ENCODE measurements at places on chromosomes 13 and 19.

- no peak for DNase-seq
Measured at GRCh38 chr19:47389150-47389556, 30.2 kb downstream of the MEIS3 start.

- DNase-seq = no peak
Measured at GRCh38 chr13:24261566-24261965, 47.8 kb upstream of the C1QTNF9 start.

- no peak for DNase-seq
Measured at GRCh38 chr19:46834121-46834520, 16.5 kb downstream of the AP2S1 start.

DNA sequence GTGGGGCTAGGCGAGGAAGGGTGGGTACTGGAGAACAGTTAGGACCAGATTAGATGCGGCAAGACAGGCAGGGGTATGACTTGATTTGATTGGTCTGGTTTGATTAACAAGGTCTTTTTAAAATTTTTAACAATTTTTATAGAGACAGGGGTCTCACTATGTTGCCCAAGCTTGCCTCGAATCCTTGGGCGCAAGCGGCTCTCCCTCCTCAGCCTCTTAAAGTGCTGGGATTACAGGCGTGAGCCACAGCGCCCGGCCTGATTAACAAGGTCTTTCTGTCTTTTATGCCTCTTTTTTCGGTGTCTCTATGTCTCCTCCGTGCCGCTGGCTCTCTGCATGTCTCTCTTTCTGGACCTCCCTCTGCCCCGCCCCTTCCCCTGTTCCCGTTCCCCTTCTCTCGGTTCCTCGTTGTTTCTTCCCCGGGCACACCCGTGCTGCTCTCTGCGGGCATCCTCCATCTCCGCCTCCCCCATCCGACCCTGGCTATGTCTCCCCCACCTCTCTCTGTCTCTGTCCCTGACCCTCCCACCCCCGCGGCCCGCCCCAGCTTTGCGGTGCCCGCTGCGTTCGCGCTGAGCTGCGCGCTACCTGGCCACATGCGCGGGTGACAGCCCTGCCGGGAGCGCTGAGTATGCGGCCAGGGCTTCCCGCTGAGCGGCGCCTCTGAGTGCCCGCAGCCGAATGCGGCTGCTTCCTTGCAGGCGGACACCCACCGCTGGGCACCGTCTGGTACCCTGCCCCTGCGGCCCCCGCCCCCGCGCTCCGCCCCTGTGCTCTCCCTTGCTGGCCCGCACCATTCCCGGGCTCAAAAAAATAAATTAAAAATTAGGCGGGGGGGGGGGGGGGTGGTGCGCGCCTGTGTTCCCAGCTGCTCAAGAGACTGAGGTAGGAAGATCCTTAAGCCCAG, 8.1 kb upstream of the SDHAF1 start:
- no peak for DNase-seq

- DNase-seq = no peak
Measured at GRCh38 chr13:97542102-97542685, 108.2 kb downstream of the RAP2A start.

- no peak for DNase-seq
Measured at GRCh38 chr13:73742982-73743381, 391.2 kb downstream of the KLF12 start.

DNA sequence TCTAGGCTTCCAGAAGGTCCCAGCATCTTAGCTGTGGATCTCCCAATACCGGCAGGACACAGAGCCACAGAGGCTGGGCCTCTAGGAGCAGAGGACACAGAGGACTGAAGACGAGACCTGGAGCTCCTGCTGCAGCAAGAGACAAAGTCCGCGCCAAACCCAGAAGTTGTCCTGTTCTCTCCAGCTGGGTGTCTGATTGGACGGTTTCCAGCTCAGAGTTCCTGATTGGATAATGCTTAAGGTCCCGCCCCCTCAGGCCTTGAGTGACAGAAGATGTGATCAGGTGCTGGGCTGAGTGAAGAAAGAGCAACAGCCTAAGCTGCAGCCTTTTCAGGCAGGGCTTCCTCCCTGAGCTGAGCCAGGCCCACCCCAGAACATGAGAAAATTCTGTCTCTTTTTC, 59.9 kb upstream of the ZNF85 start:
- no peak for DNase-seq

DNA sequence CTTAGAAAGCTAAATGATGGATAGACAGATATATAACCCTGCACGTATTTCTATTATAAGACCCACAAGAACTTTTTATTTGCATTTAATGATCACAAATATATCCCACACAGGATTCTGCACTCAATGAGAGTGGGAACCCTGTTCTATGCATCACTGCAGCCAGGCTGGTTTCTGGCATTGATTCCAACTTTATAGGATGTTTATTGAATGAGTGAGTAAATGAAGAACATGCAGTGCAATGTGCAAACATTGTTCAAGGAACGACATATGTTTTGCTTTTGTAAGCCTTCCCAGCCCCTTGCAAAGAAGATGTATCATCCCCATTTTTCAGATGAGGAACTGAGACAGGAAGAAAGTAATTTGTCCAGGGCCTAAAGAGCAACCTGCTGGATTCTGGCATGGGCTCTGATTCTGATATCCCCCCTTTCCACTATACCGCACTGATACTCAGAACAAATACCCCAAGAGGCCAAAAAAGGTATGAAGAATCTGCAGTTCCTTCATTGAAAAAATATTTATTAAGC, 246.3 kb downstream of the LACC1 start:
- DNase-seq = no peak

- DNase-seq = no peak
Measured at GRCh38 chr19:11538232-11539036, at the start of gene CNN1. Gene CNN1 (plus strand): TSS chr19:11538851. CDS start chr19:11538928, 77 bp downstream.

GRCh38 chr13:24995225-24995804, 100.6 kb upstream of the PABPC3 start:
- DNase-seq = peak; percentile 7

- no peak for DNase-seq
Measured at GRCh38 chr13:97967226-97967625, 13.8 kb downstream of the IPO5 start.

DNA sequence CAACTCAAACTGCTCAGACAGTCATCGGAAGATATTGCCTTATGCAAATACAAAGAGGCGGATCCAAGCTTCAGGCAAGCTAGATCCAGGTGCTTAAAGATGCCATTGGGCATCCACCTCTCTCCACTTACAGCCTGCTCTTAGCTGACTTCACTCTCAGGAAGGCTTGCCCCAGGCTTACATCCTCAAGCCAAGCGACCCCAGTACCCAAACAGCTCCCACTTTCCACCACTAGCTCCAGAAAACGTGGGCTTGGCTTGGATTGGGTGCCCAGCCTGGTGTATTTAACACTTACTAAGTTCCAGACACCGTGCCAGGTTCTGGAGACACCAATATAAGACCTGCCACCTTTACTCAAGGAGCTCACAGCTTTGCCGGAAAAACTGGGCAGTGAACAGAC, 142.1 kb upstream of the VSTM2B start:
- no peak for DNase-seq

GRCh38 chr13:114141261-114141996, 9.0 kb upstream of the RASA3 start:
- DNase-seq = no peak

DNA sequence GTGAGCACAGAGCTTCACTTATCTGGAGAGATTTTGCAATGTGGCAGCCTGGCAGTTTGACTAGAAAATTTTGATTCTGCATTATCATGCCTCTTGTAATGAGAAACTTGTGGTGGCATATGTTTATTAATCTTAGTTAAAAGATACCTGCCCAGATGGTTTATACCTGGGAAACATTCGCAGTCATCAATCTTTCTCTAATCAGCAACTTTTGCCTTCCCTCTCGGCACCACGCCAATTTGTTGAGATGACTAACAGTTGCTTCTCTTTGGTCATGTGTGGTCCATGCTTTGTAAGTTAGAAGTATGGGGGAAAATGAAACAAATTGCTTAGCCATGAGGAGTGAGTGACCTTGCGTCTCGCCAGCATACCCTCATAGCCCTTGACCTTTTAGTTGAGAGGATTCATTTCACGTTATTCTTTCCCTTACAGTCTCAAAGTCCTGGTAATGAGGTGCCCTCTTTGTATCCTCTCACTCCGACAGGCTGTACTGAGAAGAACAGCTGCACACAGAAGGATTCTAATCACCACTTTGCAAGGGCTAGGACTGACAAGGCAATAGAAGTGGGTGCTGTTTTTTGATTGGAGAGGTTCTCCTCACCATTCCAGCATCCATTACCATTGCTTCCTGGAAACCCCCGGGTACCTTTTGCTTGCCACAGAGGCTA, 201.4 kb downstream of the OXGR1 start:
- no peak for DNase-seq

- no peak for DNase-seq
Measured at GRCh38 chr19:8074501-8074900, 21.9 kb downstream of the CCL25 start.

- DNase-seq = no peak
Measured at GRCh38 chr19:36460046-36460445, 29.3 kb downstream of the ZNF566 start.

GRCh38 chr13:89310943-89311672, 1639.9 kb downstream of the SLITRK5 start:
- DNase-seq = no peak

GRCh38 chr13:49040872-49041271, 65.2 kb downstream of the FNDC3A start:
- DNase-seq = no peak

GRCh38 chr19:16850133-16850532, 20.9 kb downstream of the SIN3B start:
- no peak for DNase-seq

DNA sequence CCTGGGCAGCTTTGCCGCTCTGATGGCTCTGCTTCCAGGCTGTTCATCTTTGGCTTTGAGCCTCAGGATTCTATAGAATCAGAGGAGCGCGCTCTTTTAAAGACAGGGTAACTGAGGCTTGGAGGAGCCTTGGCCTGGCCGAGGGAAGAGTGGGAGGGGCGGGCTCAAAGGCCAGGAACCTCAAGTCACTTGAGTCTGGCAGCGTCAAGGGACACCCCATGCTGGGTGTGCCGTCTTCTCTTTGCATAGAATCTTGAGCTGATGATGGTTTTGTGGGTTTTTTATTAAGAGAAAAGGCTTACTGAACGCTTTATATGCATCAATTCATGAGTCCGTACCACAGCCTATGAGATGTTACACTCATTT, 1.1 kb downstream of the PGLS start:
- DNase-seq = no peak

- no peak for DNase-seq
Measured at GRCh38 chr19:41868120-41868988, 8.3 kb downstream of the RPS19 start.

- DNase-seq = peak; percentile 25
Measured at GRCh38 chr13:27171244-27171826, at the start of gene USP12. Gene USP12 (minus strand): TSS chr13:27171811. CDS start chr13:27171639, 172 bp downstream.

GRCh38 chr13:60214213-60215055, 50.7 kb upstream of the DIAPH3 start:
- no peak for DNase-seq

DNA sequence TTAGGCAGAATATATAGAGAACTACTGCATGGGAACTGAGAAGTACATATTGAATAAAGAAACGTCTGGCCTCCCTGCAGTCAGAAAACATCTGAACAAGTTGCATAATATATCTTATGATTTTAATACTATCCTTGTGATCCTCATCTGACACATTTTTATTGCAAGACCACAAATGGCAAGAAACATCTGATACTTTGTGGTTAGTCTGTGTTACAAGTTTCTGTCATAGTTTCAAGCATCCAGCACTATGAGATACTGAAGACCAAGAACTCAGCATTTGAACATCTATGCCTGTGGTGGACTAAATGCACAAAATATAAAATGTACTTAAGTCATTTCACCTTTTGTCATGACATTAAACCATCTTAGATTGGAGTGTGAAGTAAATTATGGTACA, 1175.8 kb upstream of the MIR17HG start:
- no peak for DNase-seq

GRCh38 chr19:5706876-5707573, 12.9 kb downstream of the LONP1 start:
- DNase-seq = no peak

GRCh38 chr13:50636007-50636704, 207.3 kb downstream of the DLEU7 start:
- DNase-seq = no peak

DNA sequence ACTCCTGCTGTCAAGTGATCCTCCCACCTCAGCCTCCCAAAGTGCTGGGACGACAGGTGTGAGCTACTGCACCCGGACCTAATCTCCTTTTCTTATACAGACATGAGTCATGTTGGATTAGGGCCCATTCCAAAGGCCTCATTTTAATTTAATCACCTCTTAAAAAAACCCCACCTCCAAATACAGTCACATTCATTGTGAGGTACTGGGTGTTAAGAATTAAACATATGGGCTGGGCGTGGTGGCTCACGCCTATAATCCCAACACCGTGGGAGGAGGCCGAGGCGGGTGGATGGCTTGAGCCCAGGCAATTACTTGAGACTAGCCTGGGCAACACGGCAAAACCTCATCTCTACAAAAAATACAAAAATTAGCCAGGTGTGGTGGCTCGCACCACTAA, 46.6 kb downstream of the PIN1 start:
- DNase-seq = no peak

DNA sequence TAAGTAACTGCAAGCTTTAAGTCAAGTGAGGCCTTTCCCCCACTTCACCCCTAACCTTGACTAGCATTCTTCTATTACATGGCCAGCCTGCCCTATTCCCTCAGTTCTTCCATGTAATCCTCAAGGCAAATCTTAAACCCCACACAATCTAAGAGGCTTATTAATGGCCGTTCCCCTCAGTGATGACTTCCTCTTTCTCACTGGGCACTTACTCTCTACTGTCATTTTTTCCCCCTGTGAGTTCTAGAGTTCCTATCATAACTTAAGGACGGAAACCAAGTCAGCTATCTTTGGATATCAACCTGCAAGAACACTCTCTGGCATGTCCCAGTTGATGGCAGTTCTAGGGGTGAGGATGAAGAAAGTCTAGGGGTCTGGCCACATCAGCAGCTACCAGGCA, 131.2 kb downstream of the DCLK1 start:
- no peak for DNase-seq

DNA sequence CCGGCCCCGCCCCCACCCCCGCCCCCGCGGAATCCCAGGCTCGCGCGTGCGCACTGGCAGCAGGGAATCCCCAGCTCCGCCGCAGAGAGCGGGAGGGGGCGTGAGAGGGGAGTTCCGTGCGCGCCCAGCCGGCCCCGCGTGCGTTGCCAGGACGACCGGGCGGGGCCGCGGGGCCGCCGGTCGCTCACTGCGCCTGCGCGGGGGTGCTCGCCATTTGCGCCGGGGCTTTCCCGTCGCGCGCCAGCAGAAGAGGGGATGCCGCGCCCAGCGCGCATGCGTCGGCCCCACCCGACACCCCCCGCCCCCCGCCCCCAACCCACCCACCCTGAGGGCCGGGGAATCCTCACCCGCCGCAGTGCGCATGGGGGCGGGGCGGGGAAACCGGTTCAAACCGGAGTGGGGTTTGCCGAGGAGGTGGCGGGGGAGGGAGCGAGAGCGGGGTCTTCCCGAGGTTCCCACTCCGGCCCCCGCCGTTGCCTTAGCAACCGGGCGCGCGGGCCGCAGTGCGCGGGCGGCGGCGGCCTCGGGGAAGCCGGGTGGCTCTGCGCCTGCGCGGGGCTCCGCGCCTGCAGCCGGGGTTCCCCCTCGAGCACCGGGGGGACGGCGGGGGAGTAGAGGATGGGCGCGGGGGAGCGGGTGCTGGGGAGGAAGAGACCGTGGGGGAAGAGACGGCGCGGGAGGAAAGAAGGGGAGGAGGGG, 15.1 kb downstream of the CCDC124 start:
- peak; percentile 96 for DNase-seq

Measured in activated T-helper 9 cell treated with anti-CD3 and anti-CD28 coated beads, Interleukin-2, amount 50 U/mL, for 16 hours (primary cell).